GM23248 (cell line): ENCODE measurements at places on chromosomes 7 and 10. TPM values are rescaled to one million over a fixed set of nuclear protein-coding genes. Genes with fewer than 3 reads are reported as not detected.

DNA sequence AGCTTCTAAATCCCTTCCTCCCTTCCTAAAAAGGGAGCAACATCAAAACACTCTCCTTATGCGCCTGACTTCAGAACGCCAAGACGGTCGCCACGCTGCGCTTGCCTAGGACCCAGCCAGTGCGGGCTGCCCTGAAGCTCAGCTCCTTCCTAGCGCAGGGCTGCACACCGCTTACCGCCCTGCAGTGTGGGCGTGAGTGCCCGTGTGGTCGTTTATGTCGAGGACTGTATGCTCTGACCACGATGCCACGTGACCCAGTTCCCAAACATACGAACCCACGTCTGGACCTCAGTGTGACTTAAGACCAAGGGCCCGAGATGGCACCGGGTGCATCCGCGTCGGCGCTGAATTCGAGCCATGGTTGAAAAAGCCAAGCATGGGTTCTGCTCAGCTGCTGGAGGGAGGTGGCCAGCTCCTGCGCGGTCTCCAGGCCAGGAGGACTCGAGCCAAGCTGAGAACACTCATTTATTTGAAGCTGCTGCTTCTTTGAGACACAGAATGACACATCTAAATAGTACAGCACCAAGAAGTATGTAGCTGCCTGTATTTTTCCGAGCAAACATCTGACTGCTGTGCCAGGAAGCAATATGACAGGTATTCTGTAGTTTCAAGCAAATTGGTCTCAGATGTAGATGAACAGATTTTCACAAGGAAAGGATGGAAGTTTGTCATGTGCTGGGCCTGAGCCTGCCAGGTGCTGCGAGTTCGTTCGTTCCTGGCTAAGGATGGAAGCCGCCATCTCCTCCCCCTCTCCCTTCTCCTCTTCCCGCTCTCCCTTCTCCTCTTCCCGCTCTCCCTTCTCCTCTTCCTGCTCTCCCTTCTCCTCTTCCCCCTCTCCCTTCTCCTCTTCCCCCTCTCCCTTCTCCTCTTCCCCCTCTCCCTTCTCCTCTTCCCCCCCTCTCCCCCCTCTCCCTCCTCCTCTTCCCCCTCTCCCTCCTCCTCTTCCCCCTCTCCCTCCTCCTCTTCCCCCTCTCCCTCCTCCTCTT lies 184.7 kb downstream of the EBF3 start:
- no peak overlapping the region for H3K27ac ChIP-seq
- H3K27me3 ChIP-seq, result no peaks in the 10 kb centered on the region
- H3K4me3 ChIP-seq, result no peak overlapping the region
- peak; percentile 1 for DNase-seq
- no peaks in the 10 kb centered on the region for H3K36me3 ChIP-seq

GRCh38 chr7:39541511-39541910 lies 24.7 kb upstream of the YAE1 start:
- no peak for DNase-seq
- H3K4me1 ChIP-seq, result no peaks in the 10 kb centered on the region
- no peak overlapping the region for H3K4me3 ChIP-seq
- H3K27me3 ChIP-seq, result no peaks in the 10 kb centered on the region

Gene GDI2
- total RNA-seq, result 311 and 350 TPM in 2 replicates

DNA sequence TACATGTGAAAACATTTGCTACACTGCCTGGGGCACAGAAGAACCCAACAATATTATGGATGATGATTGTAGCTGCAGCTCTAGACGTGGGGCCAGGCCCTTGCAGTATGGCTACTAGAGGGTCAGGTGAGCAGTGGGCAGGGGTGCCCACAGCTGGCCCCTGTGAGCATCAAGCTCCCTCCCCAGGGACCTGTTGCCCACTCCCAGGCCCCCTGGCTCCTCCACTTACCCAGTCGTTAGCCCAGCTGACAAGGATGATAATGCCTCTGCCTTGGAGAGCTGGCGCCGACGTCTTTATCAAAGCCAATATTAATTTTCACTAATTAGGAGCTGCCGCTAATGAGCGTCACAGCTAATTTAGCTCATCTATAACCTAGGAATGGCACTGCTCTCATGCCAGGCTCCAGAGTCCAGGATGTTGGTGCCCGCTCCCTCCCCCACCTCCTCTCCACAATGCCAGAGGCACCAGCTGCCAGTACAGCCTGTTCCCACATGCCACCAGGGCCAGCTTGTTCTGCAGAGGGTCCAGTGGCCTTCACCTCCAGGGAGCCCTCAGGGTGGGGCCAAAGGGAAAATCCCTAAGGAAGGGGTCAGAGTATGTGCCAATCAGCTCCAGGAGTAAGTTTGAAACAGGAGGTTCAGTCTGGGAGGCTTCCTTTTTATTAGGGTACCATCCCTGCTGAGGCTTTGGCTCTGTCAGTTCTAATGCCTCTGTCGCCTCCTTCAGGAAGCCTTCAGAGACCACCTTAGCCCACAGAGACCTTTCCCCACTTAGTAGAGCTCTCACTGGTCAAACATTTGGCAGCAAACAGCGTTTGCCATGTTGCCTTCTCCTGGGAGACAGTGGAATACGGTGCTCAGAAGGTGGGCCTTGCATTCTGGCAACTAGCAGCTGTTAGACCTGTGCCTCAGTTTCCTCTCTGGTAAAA lies 77.2 kb downstream of the CDH23 start:
- H3K4me1 ChIP-seq, result no peaks in the 10 kb centered on the region
- no peak overlapping the region for H3K4me3 ChIP-seq
- no peak for DNase-seq
- H3K27me3 ChIP-seq, result peaks cover 46% of the 10 kb centered on the region

DNA sequence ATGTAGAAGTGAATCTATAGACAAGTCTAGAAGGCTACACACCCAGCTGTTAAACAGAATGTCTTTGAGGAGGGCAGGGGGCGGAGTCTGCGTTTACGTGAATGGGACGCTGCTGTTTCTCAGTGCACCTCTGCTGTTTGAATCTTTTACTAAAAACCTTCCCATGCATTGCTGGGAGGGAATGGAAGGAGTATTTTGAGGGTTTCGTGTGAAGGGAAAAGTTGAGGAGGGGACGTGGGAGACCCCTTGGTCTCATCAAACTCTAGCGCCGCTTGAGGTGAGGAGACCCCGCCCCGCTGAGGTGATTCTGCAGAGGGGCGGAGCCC lies 492 bp upstream of the VCL start:
- H3K4me3 ChIP-seq, result peak overlapping the region; percentile 79
- H3K36me3 ChIP-seq, result 0 out of 2 replicates have a peak, but pooled peaks cover 7% of the 10 kb centered on the region
- DNase-seq, result no peak
- no peaks in the 10 kb centered on the region for H3K27me3 ChIP-seq
- no peak overlapping the region for H3K27ac ChIP-seq
- H3K4me1 ChIP-seq, result peaks cover 36% of the 10 kb centered on the region

- H3K36me3 ChIP-seq, result no peaks in the 10 kb centered on the region
- peaks cover 17% of the 10 kb centered on the region for H3K27me3 ChIP-seq
- H3K27ac ChIP-seq, result no peak overlapping the region
- no peak overlapping the region for H3K4me3 ChIP-seq
Measured at GRCh38 chr7:1642291-1642731, 27.8 kb upstream of the ELFN1 start.

DNA sequence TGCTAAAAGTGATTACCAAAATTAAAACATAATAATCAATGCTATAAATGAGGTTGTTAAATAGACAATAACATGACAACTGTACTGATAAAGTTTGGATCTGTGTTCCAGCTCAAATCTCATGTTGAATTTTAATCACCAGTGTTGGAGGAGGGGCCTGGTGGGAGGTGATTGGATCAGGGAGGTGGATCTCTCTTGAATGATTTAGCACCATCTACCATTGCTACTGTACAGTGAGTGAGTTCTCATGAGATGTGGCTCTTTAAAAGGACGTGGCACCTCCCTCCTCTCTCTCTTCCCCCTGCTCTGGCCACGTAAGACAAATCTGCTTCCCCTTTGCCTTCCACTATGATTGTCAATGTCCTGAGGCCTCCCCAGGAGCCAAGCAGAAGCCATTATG lies 77.5 kb downstream of the HTR5A start:
- no peak for DNase-seq
- H3K36me3 ChIP-seq, result no peaks in the 10 kb centered on the region
- peaks cover 3% of the 10 kb centered on the region; the same call in 1 of the 2 replicates for H3K27me3 ChIP-seq
- no peak overlapping the region for H3K4me3 ChIP-seq
- H3K27ac ChIP-seq, result no peak overlapping the region
- H3K4me1 ChIP-seq, result no peaks in the 10 kb centered on the region

GRCh38 chr10:131670341-131670740 lies 230.5 kb upstream of the PPP2R2D start:
- no peaks in the 10 kb centered on the region for H3K27me3 ChIP-seq
- no peaks in the 10 kb centered on the region for H3K36me3 ChIP-seq
- no peaks in the 10 kb centered on the region for H3K4me1 ChIP-seq
- no peak for DNase-seq
- H3K27ac ChIP-seq, result no peak overlapping the region

Gene TMEM213
- not detected in 2 replicates for total RNA-seq

GRCh38 chr7:77631820-77632219 lies 64.4 kb upstream of the RSBN1L start:
- no peak overlapping the region for H3K27ac ChIP-seq
- H3K4me1 ChIP-seq, result no peaks in the 10 kb centered on the region
- H3K36me3 ChIP-seq, result peaks cover 79% of the 10 kb centered on the region

DNA sequence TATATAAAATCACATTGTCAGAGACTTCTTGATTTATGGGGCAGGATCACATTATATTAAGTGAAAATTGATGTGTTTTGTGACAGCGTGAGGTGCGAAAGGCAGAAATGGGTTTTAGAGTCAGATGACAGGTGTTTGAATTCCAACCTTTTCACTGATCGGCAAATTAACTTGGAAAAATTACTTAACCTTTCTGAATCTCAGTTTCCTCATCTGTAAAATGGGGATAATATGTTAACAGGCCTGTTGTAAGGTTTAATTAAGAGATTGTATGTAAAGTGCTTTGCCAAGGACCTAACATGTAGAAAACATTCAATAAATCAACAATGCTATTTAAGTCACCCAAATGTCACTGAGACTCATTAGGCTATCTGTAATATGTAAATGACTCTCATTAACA lies 221.2 kb upstream of the LYZL1 start:
- DNase-seq, result no peak
- H3K36me3 ChIP-seq, result no peaks in the 10 kb centered on the region
- H3K27ac ChIP-seq, result no peak overlapping the region
- peaks cover 5% of the 10 kb centered on the region for H3K27me3 ChIP-seq

GRCh38 chr10:97812696-97813095 lies 36.9 kb upstream of the GOLGA7B start:
- no peak overlapping the region for H3K27ac ChIP-seq
- H3K4me3 ChIP-seq, result no peak overlapping the region
- no peak for DNase-seq
- no peaks in the 10 kb centered on the region for H3K4me1 ChIP-seq
- H3K27me3 ChIP-seq, result peaks cover 25% of the 10 kb centered on the region
- no peaks in the 10 kb centered on the region for H3K36me3 ChIP-seq

DNA sequence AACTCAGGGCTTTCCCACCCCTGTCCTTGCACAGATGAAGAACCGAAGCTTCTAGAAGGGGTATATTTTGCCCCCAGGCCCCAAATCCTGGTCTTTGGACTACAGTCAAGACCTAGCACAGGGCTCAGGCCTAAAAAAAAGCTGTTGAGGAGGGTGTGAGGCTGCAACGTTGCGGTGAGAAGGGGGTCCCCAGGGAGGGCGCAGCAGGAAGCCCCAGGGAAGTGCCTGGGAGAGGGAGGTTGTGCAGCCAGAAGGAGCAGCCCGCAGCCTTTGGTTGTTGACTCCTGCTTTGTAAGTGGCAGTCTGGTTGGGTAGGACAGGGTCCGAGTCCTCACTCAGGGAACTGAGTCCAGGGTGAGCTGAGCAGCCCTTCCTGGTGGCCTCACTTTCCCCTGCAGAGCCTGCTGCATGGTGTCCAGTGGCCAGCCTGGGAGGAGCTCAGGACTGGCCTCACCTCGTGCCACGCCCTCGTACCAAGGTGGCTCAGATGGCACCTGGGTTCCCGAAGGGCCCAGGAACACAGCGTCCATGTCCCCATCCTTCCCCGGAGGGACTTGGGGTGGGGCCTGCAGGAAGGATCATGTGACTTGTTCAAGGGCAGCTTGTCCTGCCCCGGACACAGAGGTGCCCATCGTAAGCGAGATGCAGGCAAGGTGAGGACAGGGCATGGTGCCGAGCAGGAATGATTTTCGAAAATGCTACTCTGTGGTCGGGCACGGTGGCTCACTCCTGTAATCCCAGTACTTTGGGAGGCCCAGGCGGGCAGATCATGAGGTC lies 166.4 kb upstream of the TNRC18 start:
- no peaks in the 10 kb centered on the region for H3K36me3 ChIP-seq
- H3K27me3 ChIP-seq, result no peaks in the 10 kb centered on the region
- H3K27ac ChIP-seq, result no peak overlapping the region
- H3K4me3 ChIP-seq, result no peak overlapping the region
- H3K4me1 ChIP-seq, result peaks cover 13% of the 10 kb centered on the region

- no peak overlapping the region for H3K4me3 ChIP-seq
- H3K27ac ChIP-seq, result no peak overlapping the region
- H3K27me3 ChIP-seq, result peaks cover 31% of the 10 kb centered on the region
- H3K36me3 ChIP-seq, result no peaks in the 10 kb centered on the region
Measured at GRCh38 chr10:115968236-115968635, 304.8 kb downstream of the GFRA1 start.

Gene ENKUR
- not detected in 2 replicates for total RNA-seq

DNA sequence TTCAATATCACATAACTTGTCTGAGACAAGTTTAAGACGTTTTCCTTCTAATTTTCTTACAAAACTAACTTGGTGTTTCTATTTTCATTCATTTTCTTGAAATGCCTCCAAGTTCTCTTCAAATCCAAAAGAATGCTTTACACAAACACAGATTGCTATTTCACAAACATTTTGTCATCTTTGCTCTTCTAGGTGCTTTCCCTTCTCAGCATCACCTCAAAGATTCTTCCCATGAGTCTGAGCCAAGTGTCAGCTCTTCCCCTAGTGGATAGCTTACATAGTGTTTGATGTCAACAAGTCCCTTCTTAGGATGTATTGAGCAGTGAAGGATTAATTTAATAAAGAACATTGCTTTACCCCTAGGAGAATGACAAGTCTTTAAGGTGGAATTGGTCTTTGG lies 38.1 kb upstream of the SEMA3A start:
- peaks cover 40% of the 10 kb centered on the region for H3K4me1 ChIP-seq
- no peaks in the 10 kb centered on the region for H3K36me3 ChIP-seq
- no peak overlapping the region for H3K4me3 ChIP-seq
- no peaks in the 10 kb centered on the region for H3K27me3 ChIP-seq

DNA sequence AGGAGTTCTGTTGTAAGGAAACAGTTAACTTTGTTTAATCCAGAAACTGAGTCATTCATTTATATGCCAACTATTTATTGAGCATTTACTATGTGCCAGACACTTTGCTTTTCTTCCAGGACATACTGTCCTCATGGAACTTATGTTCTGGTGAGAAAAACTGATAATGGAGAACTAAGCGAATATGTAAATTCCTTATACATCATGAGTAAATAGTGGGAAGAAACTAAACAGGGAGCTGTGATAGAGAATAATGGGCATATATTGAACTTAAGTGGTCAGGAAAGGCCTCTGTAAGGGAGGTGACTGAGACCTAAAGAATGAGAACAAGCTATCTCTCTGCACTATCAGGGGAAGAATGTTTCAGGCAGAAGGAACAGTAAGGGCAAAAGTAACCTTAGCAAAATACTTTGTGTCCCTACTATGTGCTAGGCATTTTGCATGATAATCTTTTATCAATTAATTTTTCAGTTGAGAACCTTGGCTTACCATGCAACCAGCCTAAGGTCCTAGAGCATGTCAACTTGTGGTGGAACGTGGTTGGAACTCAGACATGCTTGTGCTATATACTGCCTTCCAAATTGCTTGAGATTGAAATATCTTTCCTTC lies 45.4 kb downstream of the ST7 start:
- no peak for DNase-seq
- H3K27me3 ChIP-seq, result no peaks in the 10 kb centered on the region
- H3K27ac ChIP-seq, result no peak overlapping the region
- no peak overlapping the region for H3K4me3 ChIP-seq

Gene CNPY1
- not detected in 2 replicates for total RNA-seq

GRCh38 chr10:110265573-110266193 lies 39.0 kb downstream of the SMNDC1 start:
- H3K27ac ChIP-seq, result no peak overlapping the region
- no peak overlapping the region for H3K4me3 ChIP-seq
- no peaks in the 10 kb centered on the region for H3K27me3 ChIP-seq
